Activated T-cell treated with anti-CD3 and anti-CD28 coated beads for 24 hours (primary cell): ENCODE measurements at places on chromosomes 2 and 18.

- DNase-seq: peak; percentile 48
These were observed 16.6 kb downstream of the MALT1 start for GRCh38 chr18:58687871-58688308.

DNA sequence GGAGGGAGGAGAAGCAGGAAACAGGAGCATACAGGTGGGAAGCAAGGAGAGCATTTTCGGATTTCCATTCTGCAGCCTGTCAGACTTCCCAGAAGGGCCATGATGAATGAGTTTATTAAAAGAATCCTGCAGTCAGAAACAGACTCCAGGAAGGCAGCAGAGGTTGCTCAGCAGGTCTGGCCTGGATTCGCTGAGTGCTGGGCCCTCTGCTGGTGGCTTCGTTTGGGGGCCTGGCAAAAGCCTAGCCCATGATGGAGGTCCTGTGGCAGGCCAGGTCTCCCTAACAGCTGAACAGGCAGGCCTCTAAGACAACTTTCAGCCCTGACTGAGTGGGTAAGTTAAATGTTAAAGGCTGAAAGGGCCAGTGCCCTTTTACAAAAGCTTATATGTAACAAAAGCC lies 108.2 kb upstream of the CAPN13 start:
- no peak for DNase-seq

DNA sequence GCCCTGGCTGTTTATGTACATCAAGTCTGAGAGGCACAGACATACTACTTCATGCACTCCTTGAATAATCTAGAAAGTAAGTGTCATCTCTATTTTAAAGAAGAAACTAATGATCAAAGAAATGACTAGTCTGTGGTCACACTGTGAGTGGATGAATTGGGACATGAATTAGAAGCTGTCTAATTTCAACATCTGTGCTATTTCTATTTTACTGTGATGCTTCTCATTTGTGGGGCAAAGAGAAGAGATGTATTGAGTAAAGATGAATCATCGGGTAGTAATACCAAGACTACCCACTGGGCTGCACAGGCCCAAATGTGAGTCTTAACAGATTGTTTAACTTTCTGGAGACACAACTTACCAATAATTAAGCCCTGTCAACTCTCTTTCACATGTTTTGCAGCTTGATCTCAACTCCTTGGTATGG lies 42.4 kb upstream of the MTIF2 start:
- DNase-seq: no peak

DNA sequence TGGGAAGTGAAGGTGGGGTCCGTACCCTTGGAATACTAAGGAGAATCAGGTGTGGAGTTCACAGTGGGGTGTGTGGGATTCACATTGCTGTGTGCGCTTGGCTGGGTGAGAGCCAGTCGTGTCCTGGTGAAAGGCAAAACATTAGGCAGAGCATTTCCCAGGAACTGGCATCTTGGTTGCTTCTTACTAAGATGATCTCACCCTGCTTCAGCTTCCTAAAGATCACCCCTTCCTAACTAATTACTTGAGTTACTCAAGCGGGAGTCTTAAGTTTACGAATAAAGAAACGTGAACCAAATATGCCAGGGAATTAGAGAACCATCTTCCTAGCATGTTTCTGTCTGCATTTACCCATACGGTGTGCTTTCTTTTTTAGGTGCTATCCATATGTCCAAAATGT lies 122.9 kb downstream of the NCK2 start:
- DNase-seq: no peak

GRCh38 chr2:121219866-121220265 lies 65.1 kb downstream of the TFCP2L1 start:
- no peak for DNase-seq

GRCh38 chr2:26245231-26245732 lies 543 bp downstream of the HADHB start:
- peak; percentile 28 for DNase-seq

- no peak for DNase-seq
These were observed 365.7 kb upstream of the TNP1 start for GRCh38 chr2:217225596-217225995.
